ENCODE measurements at places on chromosomes 7 and 10.

DNA sequence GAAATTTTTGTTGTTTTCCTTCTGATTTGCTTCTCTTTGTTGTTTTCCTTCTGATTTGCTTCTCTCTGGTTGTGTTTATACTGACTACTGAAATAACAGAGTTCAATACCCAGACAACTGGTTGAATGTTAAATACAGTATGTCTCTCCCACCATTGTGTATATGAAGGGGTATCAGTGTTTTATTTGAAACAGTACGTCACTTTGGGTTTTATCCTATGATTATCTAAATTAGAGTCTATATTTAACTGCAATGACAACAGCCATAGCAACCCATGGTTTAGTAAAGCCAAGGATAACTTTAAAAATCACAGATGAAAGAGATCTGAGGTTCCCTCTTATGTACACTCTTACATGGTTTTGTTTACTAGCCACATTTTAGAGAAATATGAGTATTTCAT lies 141.3 kb downstream of the GNAT3 start:
- no peak for DNase-seq

- DNase-seq: no peak
Observed at GRCh38 chr10:59829601-59830000, 76.3 kb upstream of the MRLN start.

- no peak for DNase-seq
Observed at GRCh38 chr7:107180378-107180777, 11.6 kb downstream of the HBP1 start.

DNA sequence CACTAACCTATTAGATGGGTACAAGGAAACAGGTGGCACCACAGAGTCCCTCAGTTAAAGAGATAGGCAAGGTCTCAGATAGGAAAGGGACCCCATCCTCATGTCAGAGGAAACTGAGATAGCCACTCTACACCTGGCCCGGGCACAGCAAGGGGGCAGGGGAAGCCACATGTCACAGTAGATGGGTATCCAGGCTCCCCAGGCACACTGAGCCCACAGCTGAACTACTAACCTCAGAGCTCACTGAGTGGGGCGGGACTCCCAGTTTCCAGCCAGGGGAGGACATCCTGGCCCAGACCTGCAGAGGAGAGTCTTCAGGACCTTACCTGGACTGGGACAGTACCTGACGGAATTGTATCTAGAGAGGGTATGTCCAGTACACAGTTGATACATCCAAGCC lies 3.7 kb upstream of the CDHR1 start:
- no peak for DNase-seq

DNA sequence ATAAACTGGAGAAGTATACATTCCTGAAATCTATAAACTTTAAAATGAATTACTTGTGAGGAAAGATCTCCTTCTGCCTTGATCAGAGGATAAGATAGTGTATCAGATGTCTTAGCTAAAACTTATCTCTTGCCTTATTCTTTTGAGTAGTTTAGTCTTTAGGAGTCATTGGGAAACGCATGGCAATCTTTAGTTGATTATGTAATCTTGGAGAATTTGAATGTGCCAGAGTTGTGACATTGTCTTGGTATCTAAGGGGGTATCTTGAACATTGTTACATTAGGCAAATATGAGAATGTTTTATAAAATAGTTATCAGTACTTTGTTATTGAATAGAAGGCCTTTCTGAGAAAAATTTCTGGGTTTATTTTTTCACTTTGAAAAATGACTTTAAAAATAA lies 61.6 kb upstream of the ADRA2A start:
- DNase-seq: no peak

DNA sequence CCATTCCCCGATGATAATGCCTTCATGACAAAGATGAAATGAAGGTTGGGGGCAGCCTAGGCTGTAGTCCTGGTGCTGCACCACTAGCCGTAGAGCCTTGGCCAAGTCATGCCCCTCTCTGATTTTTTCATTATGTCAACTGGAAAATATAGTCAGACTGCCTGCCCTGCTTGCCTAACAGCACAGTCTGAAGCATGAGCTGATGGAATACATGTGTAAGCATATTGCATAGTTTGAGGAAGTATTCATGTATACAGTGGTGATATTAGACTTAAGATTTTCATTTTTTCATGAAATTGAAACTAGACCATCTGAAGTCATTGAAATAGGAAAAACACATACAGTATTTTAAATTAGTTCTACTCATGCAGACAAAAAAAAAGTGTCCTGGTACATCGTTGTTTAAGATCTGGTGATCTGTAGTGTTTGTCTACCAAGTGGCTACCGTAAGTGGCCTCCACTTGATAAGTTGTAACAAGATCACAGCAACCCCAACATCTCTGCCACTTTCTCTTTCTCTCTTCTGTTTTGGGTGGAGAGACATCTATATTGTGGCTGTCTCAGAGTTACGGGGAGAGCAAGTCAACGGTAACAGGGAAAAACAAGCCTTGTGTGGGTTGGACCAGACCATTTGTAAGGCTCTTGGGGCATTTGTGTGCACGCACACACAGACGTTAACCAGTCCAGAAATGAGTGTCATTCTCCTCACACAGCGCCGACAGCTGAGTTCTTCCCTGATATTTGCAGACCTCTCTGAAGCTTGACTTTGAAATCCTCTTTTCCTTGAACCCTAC lies 716.6 kb upstream of the GALNT17 start:
- DNase-seq: no peak

DNA sequence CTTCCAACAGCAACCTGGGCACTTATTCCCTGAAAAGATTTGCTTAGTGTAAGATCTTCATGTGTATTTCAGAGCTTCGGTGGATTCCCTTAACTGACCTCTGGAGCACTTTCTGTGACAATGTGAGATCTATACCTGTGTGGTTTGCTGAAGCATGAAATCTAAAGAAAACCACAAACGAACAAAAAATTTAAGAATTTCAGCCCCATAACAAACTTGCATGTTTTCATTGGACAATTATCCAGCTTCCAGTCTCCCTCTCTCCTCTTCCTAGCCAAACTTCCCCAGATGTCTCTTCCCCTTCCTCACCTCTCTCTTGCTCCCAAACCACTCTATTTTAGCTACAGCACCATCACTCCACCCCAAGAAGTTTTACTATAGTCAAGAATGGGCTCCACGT lies 279.9 kb upstream of the SORCS1 start:
- no peak for DNase-seq

Measured in retina (tissue), 1 donor.